ENCODE measurements at places on chromosomes 4 and X.

DNA sequence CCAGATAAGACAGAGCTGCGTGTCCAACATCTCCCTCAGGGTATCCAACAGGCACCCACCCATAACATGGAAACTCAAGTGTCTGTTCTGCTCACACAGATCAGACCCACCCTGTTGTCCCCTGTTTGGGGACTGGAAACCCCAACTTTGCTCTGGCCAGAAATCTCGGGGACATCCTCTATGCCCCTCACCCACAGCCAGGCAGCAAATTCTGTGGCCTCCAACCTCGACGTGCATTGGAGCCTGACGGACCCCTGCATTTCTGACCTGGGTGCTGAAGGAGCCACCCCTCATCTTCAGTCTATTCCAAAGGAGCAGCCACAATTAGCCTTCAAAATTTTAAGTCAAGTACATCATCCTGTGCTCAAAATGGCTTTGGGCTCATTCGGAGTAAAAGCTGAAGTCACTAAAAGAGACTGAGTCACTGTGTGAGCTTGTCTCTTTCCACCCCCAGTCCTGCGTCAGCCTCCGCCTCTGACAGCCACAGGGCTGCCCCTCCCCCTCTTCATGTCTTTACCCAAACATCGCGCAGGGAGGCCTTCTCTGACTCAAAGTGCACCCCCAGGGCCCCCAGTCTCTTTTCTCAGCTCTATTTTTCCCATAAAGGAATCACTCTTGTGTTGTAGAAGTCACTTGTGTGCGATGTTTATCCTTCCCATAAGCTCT is 24.4 kb upstream of the PDE6B start:
- no peak for DNase-seq

DNA sequence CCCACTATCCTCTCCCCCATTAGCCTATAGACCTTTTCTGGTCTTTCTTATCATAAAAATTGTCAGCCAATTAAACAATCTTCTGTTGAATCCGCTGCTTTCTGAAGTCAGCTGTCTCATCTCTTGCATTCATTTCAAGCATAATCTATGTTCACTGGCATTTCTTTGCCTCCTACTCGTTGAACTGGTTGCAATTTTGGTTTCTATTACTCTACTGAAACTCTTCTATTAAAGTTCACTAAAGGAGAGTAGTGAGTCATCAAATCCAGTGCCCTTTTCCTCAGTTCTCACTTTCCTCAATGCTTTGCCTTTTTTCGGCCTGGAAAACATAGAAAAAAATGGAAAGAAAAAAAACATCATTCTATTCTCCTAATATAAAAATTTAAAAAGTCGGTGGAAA is 23.9 kb upstream of the CXCL13 start:
- DNase-seq = no peak

GRCh38 chrX:39626749-39627148 is 471.0 kb downstream of the BCOR start:
- DNase-seq = no peak

DNA sequence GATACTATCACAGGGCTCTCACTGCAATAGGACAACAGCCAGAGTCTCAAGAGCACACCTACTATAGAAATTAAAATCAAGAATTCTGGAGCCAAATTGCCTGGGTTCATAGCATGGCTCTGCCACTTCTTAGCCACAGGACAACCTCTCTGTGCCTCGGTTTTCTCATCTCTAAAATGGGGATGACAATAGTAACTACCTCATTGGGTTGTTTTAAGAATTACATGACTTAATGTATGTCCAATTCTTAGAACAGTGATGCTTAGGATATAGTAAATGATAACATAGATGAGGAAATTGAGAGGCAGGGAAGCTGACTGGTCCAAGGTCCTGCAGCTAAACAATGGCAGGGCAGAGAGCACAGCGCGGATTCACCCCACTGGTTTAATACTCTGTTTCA is 11.0 kb upstream of the ODAPH start:
- DNase-seq = no peak

DNA sequence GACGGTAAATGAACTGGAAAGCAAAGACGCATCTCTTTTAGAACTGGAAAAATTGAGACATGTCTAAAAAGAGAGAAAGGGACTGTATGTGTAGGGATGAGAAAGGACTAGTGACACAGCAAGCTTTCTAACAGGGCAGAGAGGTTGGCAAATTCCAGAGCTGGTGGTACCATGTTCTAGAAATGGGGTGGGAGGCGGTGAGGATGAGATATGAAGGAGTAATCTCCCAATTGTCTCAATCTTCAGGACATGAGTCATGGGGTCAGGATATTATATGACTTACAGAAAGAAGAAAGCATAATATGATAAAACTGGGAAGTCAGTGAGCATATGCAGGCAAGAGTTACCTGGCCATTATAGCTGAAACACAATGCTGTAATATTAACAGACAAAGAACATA is 14.2 kb downstream of the TAB3 start:
- no peak for DNase-seq

DNA sequence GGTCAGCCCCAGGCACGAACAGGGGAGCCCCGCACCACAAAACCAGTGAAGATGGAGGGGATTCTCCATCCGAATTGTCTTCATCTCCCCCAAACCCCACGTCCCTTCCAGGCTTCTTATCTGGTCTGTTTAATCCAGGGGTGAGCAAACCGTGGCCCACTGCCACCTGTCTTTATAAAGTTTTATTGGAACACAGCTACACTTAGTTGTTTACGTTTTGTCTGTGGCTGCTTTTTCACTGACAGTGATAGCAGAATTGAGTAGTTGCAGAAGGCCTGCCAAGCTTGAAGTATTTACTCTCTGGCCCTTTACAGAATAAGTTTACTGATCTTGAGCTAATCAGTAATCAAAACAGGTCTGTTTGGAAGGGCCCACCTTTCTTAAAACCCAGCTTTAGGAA is 324.0 kb downstream of the ARHGAP10 start:
- DNase-seq = no peak

Data from A673 (cell line).